ENCODE measurements at places on chromosomes 1 and 21. TPM values are rescaled to one million over a fixed set of nuclear protein-coding genes. Genes with fewer than 3 reads are reported as not detected.

- DNase-seq = no peak
Observed at GRCh38 chr1:19343617-19344350, 31.7 kb downstream of the SLC66A1 start.

CFAP141 gene
- total RNA-seq = not detected

CYB561D1 gene
- 5.9 TPM for total RNA-seq

DNA sequence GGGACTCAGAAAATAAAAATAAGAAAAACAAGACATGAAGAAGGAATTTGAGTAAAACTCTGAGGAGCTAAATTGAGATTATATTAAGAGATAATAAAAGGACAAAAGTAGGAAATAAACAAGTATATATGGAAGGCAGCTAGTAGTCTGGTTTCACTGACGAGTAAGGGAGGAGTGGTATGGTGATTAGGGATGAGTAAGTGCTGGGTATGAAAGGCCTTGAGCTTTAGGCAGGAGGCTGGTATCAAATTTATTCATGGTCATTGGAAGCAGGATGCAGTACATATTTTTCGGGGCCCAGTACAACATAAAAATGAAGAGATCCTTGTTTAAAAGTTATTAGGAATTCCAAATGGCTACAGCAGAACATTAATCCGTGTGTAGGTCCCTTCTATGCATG lies 789.7 kb upstream of the PRMT6 start:
- DNase-seq = no peak

PTGS2 gene
- 12.9 TPM for total RNA-seq

DNA sequence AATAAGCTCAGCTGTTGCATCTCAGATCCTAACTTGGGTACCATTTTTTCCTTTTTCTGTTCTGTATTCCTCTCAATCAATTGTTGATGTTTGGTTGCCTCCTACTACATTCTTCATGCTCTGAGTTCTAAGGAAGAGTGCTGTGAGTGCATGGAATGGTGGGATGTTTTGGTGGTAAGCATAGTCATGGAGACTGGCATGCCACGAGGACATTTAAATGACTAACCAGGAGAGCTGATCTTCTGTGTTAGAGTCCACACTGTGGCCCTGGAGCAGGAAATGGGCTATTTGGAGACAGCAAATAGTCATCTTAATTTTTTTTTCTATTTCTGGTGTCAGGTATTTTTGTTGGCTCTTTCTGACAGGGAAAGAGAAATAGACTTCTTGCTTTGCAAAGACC lies 69.5 kb upstream of the HSD17B7 start:
- no peak for DNase-seq

RIIAD1 gene
- total RNA-seq = not detected

CYP4X1 gene
- not detected for total RNA-seq

DNA sequence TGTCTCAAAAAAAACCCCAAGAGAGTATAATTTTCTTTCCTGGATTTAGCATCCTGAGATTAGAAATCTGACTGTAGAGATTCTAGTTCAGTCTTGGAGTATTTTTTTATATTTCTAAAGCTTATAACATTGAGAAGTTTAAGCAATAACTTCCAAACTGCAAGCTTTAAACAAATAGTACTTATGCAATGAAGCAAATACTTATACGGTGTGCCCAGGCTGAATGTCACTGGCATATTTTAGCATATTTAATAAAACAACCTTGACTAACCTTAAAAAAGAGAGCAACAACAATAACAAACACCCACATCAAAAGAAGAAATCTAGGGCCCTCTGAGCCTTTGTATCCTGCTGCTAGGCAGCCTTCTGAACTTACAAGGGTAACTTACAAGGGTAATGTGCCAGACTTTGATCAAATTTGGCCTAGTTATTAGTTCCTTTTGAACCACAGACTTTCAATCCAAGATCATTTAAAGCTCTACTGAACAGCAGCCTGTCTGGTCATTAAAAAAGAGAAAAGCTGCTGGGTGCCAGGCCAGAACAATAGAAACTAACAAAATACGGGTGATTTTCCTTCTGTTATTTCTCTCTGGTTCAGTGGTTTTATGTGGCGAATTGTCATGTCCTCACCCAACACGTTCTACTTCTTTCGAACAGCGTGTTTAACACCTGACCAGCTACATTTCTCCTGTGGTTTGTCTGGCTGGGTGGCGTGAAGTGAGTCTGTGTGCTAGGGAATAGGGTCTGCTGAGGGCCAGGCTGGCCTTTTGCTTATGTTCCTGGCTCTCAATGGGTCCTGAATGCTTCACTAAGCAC lies 16.2 kb downstream of the MTOR start:
- DNase-seq = no peak

GRCh38 chr1:241269116-241269515 lies 87.9 kb downstream of the RGS7 start:
- DNase-seq = peak; percentile 39

GRCh38 chr1:183635099-183635605 lies 431 bp downstream of the ARPC5 start:
- DNase-seq = peak; percentile 40

DNA sequence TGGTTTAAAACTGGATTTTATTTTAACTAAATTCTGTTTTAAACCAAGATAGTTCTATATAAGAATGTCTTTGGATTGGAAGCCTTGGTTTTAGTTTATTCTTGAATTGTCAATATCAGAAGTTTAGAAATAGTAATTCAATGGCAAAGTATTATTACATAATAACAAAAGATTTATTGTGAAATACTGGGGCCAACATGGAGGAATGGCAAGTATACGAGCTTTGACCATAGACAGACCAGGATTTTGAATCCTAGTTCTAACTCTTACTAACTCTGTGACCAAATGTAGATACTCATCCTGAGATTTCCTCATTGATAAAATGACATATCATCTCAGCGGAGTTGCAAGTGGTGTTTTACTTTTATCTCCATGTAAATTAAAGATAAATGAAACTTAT lies 63.3 kb downstream of the CAMSAP2 start:
- DNase-seq = no peak

Data from HT-29 (cell line).